ENCODE measurements at places on chromosomes 7 and 10. TPM values are rescaled to one million over a fixed set of nuclear protein-coding genes. Genes with fewer than 3 reads are reported as not detected.

The GDF10 gene
- 2.0 TPM for total RNA-seq

DNA sequence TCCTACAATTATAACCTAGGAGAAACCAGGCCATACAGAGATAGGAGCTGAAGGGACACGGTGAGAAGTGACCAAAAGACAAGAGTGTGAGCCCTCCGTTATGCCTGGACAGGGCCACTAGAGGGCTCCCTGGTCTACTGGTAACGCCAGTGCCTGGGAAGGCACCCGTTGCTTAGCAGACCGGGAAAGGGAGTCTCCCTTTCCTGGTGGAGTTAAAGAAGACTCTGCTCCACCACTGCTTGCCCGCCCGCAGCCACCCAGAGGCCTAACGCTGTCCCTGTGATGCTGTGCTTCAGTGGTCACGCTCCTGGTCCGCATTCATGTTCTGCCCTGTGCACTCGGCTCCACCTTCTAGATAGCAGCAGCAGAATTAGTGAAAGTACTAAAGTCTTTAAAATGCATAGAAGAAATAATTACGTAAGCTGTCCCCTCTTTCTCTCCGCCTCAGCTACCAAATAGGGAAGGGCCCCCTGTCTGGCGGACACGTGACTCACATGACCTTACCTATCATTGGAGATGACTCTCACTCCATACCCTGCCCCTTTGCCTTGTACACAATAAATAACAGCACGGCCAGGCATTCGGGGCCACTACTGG lies 34.8 kb downstream of the GRID2IP start:
- no peak overlapping the region for H3K27ac ChIP-seq
- peak overlapping the region; percentile 34 for H3K4me3 ChIP-seq
- H3K27me3 ChIP-seq = no peaks in the 10 kb centered on the region
- H3K4me1 ChIP-seq = no peaks in the 10 kb centered on the region
- DNase-seq = peak; percentile 74

GRCh38 chr7:93720106-93720505 lies 145.6 kb upstream of the CALCR start:
- H3K4me3 ChIP-seq = no peak overlapping the region
- no peaks in the 10 kb centered on the region for H3K36me3 ChIP-seq
- H3K4me1 ChIP-seq = no peaks in the 10 kb centered on the region
- DNase-seq = no peak
- no peak overlapping the region for H3K27ac ChIP-seq
- H3K27me3 ChIP-seq = no peaks in the 10 kb centered on the region

The SAMD8 gene
- total RNA-seq = 41.3 TPM

The ABCB4 gene
- 0.33 TPM for total RNA-seq
